HT-29 (cell line): ENCODE measurements at places on chromosomes 1 and 21.

DNA sequence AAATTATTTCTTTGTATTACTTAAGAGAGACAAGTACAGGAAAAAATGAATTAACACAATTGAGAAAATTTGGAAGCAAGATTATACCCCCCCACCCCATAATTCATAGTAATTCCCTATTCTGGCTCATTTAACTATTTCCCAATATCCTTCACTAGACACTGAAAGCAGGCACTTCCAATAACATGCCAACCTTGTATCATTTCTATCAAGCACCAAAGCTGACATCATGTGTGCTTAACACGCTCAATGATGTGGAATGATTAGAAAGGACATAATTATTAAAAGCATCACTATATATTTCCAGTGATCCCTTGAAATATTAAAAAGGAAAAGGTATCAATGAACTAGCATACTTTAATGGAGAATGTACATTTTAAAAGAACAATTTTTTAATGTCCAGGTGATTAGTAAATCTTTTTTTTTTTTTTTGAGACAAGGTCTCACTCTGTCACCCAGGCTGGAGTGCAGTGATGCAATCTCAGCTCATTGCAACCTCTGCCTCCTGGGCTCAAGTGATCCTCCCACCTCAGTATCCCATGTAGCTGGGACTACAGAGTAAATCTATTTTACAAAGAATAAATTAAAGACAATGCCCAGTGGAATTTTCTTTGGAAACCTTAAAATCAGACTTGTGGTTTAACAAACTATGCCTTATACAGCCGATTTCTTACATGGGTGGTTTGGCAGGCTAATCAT is 443.9 kb downstream of the DSCAM start:
- no peak for DNase-seq

DNA sequence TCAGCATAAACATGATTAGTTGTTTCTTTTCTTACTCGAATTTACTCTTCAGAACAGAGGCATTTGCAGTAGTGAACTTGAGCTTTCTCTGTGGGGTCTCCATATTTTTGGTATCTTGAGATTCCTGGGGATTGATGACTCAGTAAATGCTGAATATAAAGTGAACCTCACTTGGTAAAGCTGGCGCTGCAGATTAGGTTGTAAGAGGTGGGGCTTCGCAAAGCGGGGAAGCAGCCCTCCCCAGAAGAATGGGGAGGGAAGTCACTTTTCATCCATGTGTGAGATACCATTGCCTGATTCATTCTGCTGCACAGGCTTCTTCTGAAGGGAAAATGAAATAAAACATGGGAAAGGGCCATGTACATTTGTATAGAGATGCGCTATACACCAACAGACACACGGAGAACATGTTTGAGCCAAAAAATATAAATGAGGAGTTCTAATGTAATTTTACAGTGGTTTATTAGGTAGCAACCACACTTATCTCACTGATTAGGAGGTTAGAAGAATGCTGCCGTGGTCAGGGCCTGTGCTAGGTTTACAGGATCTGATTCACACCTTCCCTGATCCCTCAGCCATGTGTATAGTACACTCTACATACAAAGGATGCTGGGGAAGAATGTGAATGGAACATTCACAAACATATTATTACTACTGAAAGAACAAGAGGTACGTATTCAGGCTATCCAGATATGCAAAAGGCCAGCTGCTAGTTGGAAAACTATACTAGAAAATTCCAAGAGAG is 63.5 kb downstream of the DNTTIP2 start:
- no peak for DNase-seq

DNA sequence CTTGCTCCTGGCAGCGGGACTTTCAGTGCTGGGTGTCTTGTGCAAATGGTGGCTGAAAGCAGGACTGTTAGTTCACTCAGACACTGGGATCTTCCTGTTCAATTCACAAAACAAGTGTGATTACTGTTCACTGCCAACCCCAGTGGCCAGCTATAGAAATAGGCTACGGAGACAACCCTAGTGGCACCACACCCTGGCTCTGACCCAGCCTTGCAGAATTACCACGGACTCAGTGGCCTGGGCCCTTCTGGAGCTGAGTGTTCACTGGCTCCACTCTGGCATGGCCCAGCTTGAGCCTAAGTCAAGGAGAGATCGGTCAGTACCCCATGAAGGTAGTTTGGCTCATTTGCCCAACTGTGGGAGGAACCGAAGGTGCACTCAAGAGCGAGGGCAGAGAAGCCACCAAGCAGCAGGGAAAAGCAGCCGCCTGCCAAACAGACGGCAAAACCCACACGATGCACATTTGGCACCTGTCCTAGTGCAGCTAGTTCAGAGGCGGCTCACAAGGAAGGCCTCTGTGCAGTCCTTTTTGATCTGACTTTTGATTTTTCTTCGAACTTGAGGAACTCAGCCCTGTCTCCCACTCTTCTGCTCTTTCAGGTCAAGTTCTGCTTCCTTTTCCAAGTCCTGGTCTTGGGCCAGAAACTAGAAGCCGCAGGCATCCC is 5.9 kb downstream of the KIAA2013 start:
- no peak for DNase-seq

DNA sequence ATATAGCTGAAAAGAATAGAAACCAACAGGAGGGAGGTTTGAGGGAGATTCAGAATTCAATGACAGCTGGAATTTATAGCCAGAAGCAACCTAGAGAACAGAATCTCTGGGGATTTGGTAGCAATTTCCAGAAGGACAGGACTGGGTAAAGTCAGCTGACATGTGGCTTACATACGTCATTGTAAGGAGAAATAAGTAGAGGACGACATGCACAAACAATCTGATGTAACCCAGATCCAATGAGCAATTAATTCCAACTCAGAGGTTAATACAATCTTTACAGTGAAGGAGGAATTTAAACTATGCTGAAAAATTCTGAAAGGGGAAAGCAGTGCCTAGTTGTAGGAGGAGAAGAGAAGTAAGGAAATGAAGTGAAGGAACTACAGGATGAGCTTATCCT is 383.9 kb downstream of the PTBP2 start:
- no peak for DNase-seq

DNA sequence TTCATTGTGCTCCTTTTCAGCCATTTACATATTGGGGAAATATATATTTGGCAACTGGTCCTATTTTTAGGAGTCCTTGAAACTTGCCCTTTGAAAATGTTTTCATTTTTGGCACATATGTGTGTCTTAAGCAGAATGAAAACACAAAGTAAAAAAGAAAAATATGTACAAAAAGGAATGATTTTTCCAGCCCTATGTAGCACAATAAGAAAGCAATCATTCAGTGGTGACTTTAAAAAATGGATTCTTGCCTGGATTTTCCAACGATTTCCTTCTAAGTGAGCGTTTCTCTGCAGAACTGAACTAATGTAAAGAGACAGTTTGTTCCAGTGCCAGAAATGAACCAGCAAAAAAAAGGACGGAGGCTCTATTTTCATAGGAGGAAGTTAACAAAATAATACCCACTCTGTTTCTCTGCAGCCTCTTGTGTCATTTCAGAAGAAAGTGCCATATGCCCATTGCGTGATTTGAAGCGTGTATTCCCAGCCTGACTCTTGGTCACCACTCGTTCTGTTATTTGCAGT is 340.1 kb downstream of the SETD4 start:
- no peak for DNase-seq

DNA sequence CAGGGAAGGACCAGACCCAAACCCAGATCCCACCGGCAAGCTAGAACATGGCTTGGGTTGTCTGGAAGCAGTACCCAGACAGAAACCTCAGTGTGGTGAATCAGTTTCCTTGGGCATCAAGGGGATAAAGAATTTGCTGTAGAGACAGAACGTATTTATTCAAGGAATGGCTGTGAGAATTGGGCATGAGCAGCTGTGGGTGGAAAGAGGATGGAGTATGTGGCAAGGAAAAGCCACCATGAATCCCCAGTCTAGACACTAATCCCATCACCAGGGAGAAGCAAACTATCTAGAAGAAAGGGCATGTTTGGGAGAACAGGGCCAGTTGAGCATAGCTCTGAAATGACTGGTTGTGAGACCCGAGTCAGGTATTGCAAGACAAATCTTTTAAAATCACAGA is 109.2 kb downstream of the TOMM20 start:
- no peak for DNase-seq

- no peak for DNase-seq
Observed at GRCh38 chr1:47564570-47564969, 126.7 kb downstream of the FOXD2 start.

DNA sequence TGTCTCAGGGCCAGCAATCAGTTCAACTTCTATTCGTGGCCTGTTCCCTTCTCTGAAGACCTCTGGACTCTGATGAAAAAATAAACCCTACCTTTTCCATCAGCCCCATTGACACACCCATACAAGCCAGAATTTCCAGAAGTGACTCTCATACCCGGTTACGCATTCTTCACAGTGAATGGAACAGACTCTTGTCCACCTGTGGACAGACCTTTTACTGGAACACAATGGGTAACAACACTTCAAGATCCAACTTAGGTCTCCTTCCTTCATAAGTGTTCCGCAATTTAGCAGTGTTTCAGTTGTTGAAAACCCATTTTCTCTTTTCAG is 2.6 kb upstream of the NPL start:
- no peak for DNase-seq

- no peak for DNase-seq
Observed at GRCh38 chr1:20686883-20687725, 25.9 kb upstream of the DDOST start.

GRCh38 chr1:26307363-26307781 is 936 bp upstream of the UBXN11 start:
- no peak for DNase-seq

GRCh38 chr1:165773324-165773965 is 4.8 kb upstream of the TMCO1 start:
- DNase-seq = no peak

GRCh38 chr1:88618331-88618730 is 65.7 kb upstream of the PKN2 start:
- DNase-seq = no peak

GRCh38 chr1:101781201-101781831 is 215.4 kb downstream of the OLFM3 start:
- DNase-seq = peak; percentile 7

DNA sequence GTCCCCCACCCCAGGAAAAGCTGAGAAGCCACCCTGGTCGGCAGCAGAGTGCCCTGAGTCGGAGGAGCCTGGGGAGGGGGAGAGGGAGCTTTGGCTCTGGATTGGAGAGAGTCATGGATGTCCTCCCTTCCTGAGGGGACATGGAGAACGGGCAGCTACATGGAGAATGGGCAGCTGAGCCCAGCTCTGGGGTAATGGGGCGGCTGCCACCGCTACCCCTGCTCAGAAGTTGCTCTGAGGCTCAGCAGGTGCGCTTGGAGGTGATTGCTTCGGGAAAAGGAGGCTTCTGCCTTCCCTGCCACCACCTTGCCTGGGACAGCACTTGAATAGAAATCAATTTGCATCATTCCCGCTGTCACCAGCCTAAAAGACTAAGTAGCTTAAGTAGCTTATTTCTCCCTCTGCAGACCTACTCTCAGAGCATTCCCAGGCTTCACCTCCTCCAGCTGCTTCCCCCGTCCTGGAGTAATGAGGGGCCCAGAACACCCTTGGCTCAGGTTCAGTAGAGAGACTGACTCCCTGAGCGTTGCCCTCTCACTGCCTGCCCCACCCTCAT is 8.3 kb downstream of the DISP3 start:
- no peak for DNase-seq

DNA sequence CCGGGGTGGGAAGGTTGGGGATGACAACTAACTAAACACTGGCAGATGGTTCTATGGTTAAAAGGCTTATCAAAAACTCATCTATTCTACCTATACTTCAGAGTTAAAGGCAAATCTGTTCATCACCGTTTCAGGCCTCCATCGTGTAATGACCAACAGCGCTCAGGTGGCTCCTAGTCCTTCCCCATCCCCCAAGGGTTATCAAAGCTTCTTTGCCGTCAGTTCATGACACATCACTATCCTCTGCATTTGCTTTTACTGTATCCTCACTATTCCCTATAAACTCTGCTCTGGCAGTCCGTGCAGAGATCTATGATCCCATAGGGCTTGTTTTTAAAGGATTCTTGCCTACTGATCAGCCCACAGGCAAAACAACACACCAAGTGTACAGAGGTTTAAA is 8.2 kb downstream of the HMGN1 start:
- no peak for DNase-seq

DNA sequence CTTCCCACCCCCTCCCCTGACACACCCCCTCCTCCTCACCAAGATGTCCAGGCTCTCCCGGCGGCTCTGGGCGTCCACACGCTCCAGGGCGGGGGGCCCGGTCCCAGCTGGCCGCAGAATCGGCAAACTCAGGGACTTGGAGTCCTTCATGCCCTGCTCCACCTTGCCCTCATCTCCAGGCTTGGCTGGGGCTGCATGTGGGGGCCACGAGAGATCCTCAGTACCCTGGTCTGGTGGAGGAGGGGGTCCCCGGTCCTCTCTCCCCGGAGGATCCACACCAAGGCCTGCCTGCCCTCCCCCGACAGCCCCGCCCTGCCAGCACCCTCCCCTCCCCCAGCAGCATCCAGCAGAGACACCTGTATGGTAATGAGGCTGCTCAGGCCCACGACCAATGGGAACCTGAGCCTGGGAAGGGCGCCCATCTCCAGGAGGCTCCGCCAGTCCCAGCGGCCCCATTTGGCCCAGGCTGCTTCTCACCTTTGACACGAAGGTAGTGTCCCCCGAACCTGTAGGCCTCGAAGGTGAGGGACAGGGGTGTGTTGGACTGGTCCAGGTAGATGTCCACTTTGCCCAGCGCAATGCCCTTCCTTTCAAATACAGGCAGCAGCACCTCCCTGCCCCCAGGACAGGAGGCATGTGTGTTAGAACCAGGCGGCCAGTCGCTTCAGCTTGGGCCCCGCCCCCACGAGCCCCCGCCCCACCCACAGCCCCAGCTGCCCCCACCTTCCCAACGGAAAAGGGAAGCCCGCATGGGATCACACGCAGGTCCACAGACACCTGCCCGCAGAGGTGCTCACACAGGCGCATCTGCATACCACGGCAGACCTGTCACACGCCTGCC is 8.2 kb upstream of the TNFRSF25 start:
- DNase-seq = no peak

DNA sequence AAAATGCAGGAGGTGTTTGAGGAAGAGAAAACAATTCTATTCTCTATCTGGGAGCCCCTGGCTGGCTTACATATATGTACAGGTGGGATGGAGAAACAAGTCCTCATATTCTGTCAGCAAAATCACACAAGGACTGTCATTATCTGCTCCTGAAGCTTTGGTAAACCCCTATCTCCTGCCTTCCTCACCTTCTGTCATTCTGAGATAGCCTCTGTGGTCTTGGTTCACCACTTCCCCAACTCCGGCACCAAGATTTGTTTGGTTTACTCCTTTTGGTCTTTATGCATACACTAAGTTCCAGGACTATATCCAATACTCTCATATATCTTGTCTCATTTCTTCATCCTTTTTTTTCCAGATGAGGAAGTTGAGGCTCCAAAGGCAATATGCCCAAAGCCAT is 551.1 kb downstream of the PLPP3 start:
- no peak for DNase-seq

DNA sequence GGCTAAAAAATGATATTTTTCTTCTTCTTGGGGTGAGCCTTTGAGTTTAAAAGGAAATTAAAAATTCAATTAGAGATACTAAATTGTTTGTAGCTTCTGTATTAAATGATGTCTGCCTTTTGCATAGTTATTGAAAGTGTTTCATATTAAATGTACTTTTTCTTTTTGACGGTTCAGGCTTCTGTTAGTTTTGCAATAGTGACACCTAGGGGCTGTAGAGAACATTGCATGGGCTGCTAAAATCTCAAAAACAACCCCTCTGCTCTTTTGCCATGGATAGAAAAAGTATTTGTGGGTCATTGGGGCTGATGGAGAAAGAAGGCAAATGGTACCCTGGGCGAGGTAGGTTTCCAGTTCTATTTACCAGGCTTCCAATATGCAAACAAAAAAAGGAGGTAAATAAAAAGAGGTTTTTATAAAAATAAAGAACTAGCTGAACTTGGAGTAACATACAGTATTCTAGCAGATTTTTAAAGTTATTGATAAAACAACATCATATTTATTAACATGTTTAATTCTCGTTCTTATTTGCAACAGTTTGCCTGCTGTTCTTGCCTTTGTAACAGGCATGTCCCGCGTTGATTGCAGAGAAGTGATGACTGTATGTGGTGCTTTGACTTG is 115.4 kb upstream of the HOOK1 start:
- peak; percentile 73 for DNase-seq
